ENCODE measurements at places on chromosomes 13 and 19. TPM values are rescaled to one million over a fixed set of nuclear protein-coding genes. Genes with fewer than 3 reads are reported as not detected.

Gene GPR12
- total RNA-seq = not detected

Gene ZNF628
- total RNA-seq = 0.77 TPM

Gene RASIP1
- total RNA-seq = 0.99 TPM

Gene EID2
- 9.1 TPM for total RNA-seq

Gene CASP14
- not detected for total RNA-seq

Gene HSH2D
- not detected for total RNA-seq

Gene LCP1
- 0.51 TPM for total RNA-seq

Gene ZNF546
- 15.7 TPM for total RNA-seq

Gene ADGRE3
- total RNA-seq = not detected

Gene GRIN3B
- total RNA-seq = 0.51 TPM

Gene NOTCH3
- 26.4 TPM for total RNA-seq

Gene CYP4F8
- total RNA-seq = not detected

Gene FBN3
- total RNA-seq = not detected

Measured in fibroblast of lung (primary cell).